ENCODE measurements at places on chromosomes 1 and 21. TPM values are rescaled to one million over a fixed set of nuclear protein-coding genes. Genes with fewer than 3 reads are reported as not detected.

DNA sequence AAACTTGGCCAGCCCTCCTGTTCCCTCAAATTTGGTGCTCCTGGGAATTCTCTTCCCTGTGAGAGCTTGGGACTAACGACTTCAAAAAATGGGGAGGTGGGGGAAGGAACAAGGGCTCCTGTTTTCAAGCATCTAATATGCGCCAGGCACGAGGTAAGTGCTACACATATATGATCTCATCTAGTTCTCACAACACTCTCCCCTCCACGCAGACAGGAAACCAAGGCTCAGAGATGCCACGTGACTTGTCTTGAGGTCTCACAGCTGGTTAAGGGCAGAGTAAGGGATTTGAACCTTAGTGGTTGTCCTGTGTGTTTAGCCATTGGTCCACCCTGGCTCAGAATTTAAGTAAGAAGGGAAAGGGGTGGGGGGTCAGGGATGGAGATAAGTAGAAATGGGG is 125.9 kb downstream of the DMRTB1 start:
- ATAC-seq: no peak

DNA sequence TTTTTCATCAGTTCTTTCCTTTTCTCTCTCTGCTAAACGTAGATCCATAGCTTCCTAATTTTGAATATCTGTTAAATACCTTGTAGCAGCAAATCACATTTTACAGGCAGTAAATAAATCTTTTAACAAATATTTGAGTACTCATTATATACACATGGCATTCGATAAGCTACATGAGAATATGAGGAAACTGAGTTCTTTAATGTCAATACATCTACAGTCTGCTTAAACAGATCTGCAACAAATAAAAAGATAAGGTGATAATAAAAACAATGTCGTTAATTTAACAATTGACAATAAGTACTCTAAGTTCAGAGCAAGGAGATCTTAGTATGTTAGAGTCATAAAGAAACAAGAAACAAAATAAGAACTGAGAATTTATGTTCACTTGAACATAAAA is 42.9 kb downstream of the SELENOF start:
- no peak for ATAC-seq

DNA sequence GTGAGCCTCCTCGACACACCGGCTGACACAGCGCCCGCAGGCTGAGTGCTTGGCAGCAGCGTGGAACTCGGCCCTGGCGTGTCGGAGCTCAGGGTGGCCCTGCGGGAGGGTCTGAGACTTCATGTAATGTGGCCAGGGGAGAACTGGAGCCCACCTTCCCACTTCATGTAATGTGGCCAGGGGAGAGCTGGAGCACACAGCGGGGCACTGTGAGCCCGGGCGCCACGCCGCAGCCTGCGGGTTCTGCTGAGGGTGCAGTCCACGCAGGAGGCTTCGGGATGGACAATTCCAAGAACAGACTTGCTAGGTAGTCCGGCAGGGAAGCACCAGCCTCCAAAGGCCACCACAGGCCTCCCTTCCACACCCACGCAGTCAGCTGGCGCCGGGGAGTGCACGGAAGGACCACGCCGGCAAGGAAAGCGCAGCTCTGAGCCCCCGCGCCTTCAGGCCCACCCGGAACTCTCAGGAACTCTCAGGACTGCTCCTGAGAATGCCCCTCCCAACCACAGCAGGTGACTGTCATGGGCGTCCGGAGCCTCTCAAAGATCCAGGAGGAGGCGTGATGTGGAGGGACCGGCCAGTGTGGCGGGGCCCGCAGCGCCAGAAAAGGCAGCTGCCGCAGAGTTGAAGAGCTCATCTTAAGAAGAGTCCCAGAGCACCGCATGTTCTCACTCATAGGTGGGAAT is 19.3 kb upstream of the ADARB1 start:
- no peak for ATAC-seq

DNA sequence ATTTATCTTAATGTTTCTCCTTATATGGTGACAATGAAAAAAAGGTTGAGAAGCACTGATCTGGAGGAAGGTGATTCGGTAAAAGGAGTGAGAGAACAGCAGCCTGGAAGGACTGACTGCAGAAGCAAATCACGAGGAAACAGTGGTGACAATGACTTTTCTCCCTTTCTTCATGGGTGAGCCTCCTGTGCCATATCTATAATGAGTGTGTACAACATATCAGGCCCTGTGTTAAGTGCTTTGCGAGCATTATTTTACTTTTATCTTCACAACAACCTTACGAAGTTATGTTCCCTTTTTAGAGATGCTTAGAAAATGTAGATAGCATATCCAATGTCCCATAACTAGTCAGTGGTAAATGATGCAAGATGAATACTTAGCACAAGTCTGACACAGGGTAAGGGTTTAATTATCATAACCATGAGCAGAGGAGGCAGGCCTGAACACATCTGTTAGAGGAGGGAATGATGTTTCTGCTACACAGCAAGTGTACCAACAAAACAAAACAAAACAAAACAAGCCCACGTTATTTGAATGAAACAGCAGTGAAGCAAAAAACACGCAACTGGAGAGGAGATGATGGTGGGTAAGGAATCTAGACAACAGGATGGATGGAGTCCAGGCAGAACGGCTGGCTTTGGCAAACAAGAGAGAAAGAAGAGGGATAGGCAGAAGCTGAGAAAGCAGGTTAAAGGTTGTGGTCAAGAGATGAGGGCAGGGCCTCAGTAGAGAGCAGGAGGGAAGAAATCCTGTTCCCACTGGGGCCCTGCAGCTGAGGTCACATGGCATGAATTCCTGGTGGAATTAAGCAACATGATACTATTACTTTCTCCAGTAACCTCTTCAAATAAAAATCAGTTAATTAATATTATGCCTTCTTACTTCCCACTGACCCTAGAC is 29.6 kb downstream of the GNG12 start:
- ATAC-seq: peak; percentile 49

DNA sequence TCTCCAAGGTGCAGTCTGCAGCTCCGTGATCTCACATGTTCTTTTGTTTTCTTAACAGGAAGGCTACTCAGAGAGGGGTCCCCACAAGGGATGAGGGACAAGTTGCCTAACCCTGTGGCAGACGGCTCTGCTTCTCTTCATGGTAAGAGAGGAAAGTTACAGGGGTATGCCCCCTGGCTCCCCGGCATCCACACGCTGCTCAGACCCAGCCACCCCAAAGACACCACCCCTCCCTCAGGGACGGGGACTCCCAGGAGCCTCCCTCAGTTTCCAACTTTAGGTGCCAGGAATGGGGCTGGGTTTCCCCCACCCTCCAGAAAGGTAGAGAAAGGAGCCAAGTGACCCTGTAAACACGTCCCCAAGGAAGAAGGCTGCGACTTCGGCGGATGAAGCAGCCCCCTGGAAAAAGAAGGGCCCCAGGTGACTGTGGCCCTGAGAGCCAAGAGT is 19.7 kb downstream of the OPTC start:
- ATAC-seq: no peak

DNA sequence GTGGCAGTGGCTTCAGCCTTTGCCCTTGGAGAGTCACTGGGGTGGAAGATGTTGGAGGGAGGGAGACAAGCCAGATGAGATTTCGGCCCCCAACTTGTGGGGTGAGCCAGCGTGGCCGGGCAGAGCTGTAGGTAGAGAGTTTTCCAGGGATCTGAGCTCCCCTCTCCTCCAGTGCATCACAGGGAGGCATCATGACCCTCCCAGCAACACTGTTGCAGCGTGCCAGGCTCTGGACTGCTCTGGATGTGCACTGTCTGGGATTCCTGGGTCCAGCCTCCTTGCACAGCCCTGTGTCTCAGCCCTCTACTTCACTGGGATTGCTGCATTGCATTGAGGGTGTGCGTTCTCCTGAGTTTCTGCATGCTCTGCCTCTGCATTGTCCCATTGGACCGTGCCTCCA is 8.9 kb downstream of the PTPRU start:
- no peak for ATAC-seq

- ATAC-seq: no peak
These were observed 455.0 kb downstream of the BRINP3 start for GRCh38 chr1:190022709-190023108.

- no peak for ATAC-seq
These were observed 96.4 kb upstream of the C1orf105 start for GRCh38 chr1:172324086-172324485.

GRCh38 chr1:15207829-15208429 is 39.1 kb upstream of the FHAD1 start:
- ATAC-seq: no peak

GRCh38 chr1:245585252-245585959 is 430.6 kb downstream of the KIF26B start:
- peak; percentile 86 for ATAC-seq

- ATAC-seq: peak; percentile 2
These were observed 104.8 kb upstream of the IPO9 start for GRCh38 chr1:201724039-201724765.

- ATAC-seq: no peak
These were observed 196.7 kb downstream of the HLX start for GRCh38 chr1:221075911-221076310.

GRCh38 chr1:198544265-198544664 is 3.8 kb upstream of the ATP6V1G3 start:
- ATAC-seq: no peak

GRCh38 chr1:111553196-111553595 is 49.8 kb upstream of the ADORA3 start:
- ATAC-seq: no peak

GRCh38 chr21:26273686-26274313 is 103.2 kb upstream of the APP start:
- ATAC-seq: no peak

- no peak for ATAC-seq
These were observed 43.1 kb upstream of the CCSAP start for GRCh38 chr1:229385853-229386456.

DNA sequence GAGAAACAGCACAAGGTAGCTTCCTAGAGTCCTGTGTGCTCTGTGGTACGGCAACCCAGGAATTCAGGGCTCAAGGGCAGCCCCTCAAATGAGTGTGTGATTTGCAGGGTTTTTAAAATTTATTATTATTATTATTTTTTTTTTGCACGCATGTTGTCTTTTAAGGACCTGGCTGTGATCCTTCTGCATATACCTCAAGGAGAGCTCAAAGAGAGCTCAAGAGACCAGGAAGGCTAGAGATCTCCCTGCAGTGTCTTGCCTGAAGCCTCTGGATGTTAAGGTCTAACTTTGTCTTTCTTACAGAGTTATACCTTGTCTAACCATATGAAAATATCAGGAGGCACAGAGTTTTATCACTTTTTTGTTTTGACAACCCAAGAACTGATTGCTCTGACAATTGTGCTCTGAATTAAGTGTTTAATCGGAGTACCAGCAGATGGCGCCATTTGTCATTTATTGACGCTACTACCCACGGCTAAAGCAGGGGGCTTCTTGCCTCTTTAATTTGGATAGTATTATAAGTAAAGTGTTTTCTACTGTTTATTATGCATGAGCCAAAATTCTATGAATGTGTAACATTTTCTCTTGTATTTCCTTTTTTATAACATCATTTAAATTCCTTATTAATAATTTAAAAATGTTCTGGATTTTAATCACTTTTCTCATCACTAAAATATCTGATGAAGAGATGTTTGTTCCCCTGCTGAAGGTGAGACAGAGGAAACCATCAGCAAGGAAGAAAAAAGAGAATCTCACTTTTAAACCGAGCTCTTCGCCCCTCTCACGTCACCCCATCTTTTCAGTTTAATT is 35.8 kb upstream of the LMO4 start:
- ATAC-seq: peak; percentile 75

GRCh38 chr1:215375381-215375780 is 191.7 kb upstream of the KCTD3 start:
- no peak for ATAC-seq

- ATAC-seq: no peak
These were observed 463.0 kb downstream of the SIPA1L2 start for GRCh38 chr1:232166942-232167341.

DNA sequence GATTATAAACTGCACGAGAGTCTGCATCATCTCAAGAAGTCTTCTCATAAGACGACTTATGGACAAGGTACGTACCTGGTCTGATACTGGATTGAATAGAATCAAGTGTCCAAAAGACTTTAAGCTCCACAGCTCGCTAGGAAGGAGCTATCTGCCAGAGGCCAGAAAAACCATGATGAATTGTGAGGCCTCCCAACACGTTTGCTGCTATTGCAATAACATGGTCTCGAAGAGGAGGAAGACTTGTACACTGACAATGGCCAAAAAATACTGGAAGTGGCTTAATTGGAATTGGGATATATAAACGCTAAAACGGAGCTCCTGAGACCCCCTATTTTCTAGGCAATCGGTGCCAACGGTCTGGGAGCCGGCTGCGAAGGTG is 534 bp downstream of the DNAJC28 start:
- ATAC-seq: no peak

DNA sequence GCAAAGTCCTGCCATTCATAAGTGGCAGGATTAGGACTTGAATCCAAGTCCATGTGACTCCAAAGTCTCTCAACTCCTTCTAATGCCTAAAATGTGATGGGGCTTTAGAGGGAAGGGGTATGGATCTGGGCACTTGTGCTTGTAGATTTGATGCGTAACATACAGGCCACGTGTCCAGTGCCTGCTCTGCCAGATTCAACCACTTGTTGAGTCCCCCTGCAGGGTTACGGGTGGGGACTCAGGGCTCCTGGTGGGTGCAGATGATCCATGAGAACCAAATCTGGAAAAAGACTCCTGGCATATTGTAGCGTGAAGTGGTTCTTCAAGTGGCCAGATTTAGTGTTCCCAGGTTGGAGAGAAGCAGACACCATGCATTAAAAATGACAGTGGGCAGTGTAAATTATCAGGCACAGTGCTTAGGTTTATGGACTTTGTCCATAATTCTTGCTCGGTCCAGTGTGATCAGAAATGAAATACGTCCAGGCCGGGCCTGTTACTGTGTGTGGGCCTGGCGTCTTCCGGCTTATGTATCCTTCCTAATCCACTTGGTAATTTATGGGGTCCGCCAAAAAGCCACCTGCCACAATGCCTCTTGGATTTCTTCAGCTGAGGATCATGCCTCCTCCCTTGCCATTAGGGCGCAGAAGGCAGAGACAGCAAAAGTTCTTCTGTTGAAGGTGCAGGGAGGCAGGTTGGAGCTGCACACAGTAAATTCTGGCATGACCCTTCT is 51.2 kb upstream of the LRP8 start:
- ATAC-seq: peak; percentile 41

Gene ASCL5
- total RNA-seq: 1.6 TPM

Gene MMEL1
- 0.71 TPM for total RNA-seq

Gene LRRC38
- not detected for total RNA-seq

Gene TLCD4
- 2.5 TPM for total RNA-seq

Gene HHIPL2
- total RNA-seq: 0.50 TPM

Gene KRTAP19-1
- not detected for total RNA-seq

Gene CD2
- not detected for total RNA-seq

Gene GBP7
- not detected for total RNA-seq

Gene RGS13
- 0.41 TPM for total RNA-seq

Gene NUDT4B
- total RNA-seq: 0.58 TPM

Gene TTC13
- 16.4 TPM for total RNA-seq
